ENCODE measurements at places on chromosomes 1 and 21.

DNA sequence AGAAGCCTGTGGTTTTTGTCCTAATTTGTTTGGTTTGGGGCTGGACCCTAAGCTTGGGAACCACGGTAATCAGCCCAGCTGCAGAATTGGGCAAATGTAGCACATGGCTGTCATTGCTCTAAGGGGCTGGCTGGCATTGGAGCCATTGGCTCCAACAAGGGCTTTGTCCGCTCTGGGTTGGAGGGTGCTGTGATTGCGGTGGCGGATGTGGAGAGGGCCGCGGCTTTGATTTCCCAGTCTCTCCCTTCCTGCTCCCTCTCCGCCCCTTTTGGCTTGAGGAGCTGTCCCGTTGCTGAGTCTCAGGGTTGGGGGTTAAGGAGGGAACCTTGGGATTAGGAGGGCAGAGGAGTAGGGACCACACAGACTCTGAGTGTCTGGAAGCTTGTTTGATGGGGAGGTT is 91.7 kb upstream of the CD34 start:
- DNase-seq = no peak

- DNase-seq = no peak
Observed at GRCh38 chr1:199362996-199363395, 664.5 kb upstream of the NR5A2 start.

DNA sequence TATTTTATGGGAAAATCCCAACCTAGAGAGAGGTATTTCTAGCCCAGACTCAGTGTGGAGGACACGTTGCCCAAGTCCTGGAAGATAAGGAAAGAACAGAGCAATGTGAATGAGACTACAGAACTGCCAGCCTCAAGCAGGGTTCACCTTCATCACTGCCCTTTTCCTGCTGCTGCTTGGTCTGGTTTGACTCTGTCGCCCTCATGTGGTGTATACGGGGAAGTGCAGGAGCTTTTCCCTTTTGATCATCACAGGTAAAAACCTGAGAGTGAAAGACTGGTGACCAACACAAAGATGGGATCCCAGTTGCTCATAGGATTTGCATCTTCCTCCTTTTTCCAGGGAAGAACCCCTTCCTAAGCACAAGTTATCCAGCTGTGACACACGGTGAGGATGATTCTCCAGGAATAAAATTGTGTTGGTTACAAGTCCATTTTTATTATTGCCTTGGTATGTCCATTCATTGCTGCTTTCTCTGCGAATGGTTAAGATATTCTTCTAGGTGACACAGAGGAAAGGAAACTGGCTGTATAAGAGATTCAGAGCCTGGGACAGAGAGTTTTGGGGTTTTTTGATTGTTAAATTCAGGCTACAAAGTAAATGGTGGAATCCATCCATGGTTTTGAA is 89.5 kb upstream of the CD53 start:
- DNase-seq = peak; percentile 47

DNA sequence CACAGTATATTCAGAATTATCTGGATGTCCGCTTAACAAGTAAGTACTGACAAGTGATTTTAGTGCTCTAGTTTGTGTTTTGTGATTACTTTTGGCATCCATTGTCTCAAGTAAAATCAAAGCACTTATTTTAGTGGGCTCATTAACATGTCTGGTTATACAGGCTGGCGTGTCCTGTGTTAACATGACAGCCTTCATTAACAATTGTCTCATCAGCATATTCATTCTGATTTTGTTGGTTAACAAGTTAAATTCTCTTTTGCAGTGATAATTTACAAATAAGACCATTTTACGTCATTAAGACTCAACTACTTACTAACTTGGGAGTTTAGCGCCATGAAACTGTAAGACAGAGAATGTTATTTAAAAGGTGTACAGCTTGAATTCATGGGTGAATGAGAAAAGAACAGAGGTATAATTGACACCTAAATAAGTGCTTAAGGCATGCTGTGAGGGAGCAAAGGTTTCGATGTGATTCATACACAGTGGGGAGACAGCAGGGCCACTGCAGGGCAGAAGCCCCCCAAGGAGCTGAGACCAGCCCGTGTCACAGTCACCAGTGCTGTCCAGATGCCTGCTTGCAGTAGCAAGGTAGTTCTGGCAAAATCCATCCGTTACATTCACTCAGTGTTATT is 22.4 kb downstream of the TAF5L start:
- DNase-seq = no peak

GRCh38 chr1:209511169-209511568 is 72.3 kb upstream of the CAMK1G start:
- no peak for DNase-seq

GRCh38 chr21:38343691-38344090 is 86.9 kb downstream of the KCNJ15 start:
- DNase-seq = no peak

DNA sequence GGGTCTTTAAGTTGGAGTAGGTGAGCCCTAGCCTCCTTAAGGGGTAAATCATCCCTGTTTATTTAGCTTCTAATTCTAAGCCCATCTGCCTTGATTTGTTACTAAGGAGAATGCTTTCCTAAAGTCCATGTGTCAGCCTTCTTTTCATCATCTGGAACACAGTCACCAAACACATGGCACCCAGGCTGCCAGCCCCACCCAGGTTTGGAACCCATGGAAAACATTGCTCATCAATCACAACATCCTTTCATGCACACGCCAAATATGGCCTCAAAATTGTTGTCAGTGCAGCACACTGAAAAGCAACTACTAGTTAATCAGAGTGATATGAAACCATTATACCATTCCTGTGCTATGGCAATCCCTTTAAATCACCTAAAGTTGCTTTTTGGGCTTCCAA is 386.7 kb upstream of the ESRRG start:
- DNase-seq = no peak

DNA sequence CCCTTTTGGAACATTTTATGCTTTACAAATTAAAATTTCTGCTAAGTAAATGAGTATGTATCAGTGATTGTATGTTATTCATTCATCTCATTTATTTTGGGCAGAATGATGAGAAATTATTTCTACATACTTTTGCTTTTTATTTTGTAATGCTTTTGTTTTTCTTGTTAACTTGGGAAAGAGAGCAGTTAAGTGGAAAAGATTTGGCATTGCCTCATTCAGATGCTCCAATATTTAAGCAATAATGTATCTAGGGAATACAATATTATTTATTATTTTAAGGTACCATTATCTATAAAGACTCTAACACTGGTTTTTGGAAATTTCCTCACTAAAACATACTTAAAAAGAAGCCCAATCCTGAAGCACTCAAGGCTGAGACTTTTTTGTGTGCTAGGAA is 431.8 kb downstream of the NEGR1 start:
- no peak for DNase-seq

DNA sequence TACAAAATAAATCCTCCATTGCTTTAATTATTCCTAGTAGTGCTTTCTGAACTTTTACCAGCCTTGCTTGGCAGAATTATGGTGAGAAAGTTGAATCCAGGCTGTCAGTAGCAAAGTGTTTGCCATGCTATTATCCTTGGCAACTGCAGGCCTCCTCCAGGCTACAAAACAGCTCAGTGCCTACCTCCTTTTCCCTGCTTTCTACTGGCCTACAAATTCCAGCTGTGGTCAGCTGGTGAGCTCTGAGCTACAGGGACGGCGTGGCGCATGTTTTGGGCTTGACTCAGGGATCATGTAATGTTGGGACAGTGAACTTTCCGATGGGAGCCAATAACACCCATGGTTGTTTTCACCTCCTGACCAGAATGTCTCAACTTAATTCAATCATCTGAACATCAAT is 456.1 kb upstream of the ADAMTS5 start:
- no peak for DNase-seq

DNA sequence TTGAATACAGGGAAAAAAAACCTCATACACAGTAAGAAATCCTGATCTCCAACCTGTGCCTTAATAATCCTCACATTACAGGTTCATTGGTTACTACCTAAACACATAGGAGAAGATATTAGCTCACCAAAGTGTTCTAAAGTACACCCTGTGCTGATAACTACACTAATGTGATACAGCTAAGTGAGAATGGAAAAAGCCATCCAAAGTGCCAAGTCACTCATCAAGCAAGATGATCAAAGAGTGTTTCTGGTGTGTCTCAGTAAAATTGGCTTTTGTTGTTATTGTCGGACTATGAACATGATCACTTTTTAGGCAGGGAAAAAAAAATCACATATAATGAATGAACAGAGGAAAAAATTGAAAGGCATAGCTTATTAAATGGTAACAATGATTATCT is 31.4 kb downstream of the EPS15 start:
- no peak for DNase-seq

- DNase-seq = no peak
Observed at GRCh38 chr1:46041551-46041950, 90.9 kb downstream of the PIK3R3 start.

DNA sequence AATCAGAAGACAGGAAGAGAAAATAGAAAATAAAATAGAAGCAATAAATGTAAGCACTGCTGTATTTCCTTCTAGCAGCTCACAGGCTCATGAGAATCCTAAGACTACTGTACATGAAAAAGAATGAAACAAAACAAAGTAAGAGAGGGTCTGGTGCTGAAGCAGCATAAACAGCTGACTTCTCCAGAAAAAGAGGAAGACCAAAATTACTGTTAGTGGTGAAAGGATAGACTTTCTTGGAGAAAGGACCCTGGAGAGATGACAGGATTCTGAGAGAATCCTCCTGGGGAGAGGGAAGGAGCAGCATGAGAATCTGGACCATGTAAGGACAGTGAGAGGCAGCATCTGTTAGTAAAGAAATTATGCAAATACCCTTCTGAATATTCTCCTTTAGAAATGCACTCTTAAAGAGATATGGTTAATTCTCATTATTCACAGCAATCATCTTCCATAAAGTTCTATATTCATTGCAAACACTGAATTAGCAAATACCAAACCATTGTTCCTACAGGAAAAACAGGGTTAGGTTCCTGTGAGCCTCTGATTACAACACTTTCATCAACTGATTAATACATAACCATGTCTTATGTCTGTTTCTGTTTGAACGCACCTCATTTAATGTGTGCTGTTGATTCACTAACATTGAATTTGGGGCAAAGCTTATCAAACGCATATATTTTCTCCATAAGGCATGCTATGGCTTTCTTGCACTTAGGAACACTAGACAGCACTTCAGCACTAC is 17.0 kb downstream of the SLC25A24 start:
- DNase-seq = no peak

DNA sequence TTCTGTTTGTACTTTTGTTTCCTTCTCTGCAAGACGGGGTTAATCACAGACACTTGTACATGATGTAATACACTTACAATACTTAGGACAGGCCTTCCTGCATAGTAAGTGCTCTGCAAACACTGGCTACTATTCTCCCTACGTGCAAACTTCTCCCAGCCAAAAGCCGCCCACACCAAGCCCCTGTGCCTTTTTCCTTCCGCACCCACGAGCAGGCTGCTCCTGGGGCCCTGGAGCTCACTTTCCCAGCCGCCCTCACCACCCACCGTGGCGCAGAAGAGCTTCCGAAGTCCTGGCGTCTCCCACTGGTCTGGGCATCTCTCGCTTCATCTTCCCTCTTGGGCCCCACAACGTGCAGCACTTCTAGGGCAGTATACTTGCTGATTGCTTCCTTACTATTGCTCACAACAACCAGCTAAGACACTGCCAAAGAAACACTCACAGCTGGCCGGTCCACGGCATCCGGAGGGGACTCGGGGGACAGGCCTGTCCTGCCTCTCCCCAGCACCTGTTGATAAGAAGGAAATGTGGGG is 22.5 kb upstream of the GPR157 start:
- no peak for DNase-seq

GRCh38 chr1:9654051-9654833 is 2.7 kb downstream of the PIK3CD start:
- DNase-seq = no peak

DNA sequence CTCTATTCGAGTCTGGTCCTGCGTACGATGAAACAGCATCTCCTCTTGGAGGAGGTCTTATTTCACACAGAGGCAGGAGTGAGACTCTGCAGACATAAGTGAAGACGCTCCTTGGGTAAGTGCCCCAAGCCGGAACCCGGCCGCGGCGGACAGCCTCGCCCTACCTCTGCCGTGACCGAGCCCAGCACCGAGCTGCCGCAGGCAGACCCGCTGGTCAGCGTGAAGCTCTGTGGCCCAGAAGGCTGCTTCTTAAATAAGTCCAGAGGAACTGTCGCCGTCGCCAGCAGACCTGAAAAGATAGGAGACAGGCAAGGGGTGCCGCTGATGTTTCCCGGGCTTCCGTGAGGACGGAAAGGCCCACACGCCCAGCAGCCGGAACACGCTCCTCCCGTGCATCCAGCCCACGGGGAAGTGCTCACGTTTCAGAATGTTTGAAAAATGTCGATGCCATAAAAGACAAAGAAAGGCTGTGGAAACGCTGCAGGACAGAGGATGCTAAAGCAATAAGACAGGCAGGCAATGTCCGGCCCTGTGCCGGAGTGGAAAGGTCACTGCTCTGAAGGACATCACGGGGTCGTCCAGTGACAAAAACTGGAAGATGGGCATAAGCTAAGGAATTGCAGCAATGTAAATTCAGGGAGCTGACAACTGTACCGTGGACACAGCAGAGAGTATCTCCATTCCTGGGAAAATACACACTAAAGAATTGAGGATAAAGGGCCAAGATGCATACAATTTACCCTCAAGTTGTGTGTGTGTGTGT is 28.5 kb upstream of the PRDM15 start:
- no peak for DNase-seq

GRCh38 chr1:8987881-8988617 is 38.2 kb downstream of the SLC2A7 start:
- peak; percentile 48 for DNase-seq

- DNase-seq = no peak
Observed at GRCh38 chr1:9193233-9193625, 41.3 kb upstream of the H6PD start.

- no peak for DNase-seq
Observed at GRCh38 chr21:35159881-35160280, 110.8 kb upstream of the RUNX1 start.

DNA sequence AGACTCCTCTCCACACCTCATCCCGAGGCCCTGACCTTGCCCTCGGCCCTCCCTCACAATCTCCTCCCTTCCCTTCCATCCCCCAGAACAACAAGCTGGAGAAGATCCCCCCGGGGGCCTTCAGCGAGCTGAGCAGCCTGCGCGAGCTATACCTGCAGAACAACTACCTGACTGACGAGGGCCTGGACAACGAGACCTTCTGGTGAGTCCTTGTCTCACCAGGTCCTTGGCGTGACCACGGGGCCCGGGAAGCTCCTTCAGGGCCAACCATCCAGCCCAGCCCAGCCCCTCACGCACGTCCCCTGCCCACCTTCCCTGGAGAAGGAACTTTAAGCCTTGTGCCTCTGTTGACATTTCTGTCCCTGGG is 15.6 kb downstream of the PODN start:
- DNase-seq = no peak

All from stimulated activated CD4-positive, alpha-beta T cell treated with anti-CD3 and anti-CD28 coated beads, Interleukin-2, amount 100 ng/mL, for 4 hours (primary cell).